A172 (cell line): ENCODE measurements at places on chromosomes 2 and 18. TPM values are rescaled to one million over a fixed set of nuclear protein-coding genes. Genes with fewer than 3 reads are reported as not detected.

KRTCAP3 gene
- not detected in 2 replicates for total RNA-seq

TRIM43 gene
- not detected in 2 replicates for total RNA-seq

NEB gene
- total RNA-seq: not detected in 2 replicates

HOXD8 gene
- total RNA-seq: 11.6 and 20.4 TPM in 2 replicates

SKA1 gene
- total RNA-seq: 21.8 and 35.1 TPM in 2 replicates

MTERF4 gene
- 39.0 and 46.2 TPM in 2 replicates for total RNA-seq

DNA sequence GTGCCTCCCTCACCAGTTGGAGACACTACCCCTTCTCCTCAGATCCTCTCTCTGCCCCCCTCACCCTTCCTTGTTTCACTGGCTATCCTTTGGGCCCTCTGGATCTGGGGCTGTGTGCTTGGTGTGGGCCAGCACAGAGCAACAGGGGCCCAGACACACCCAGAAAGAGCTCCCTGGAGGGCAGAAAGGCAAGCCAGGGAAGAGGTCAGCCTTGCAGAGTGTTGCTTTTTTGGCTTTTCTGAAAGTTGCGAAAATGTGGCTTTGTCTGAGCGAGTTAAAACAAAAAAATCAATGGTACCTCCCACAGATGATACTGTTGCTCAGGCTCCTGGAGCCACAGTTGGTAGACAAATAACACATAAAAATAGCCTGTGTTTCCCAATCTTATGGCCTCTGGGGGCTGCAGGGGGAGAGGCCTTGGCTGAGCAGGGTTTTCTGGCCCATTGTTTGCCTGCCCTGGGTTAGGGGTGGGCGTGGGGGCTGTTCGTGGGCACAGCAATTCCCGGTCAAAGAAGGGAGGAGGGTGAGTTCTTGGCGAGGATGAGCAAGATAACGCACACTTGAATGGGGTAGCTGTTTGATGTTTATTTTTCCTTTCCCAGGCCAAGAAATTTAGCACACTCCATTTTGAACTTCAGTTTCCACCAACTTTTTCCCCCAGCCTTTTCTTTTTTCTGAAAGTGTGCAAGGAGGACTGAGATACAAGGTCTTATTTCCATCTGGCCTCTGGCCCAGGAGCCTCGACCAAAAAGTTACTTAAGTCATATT lies 167.0 kb upstream of the HAAO start:
- no peak for DNase-seq

DNA sequence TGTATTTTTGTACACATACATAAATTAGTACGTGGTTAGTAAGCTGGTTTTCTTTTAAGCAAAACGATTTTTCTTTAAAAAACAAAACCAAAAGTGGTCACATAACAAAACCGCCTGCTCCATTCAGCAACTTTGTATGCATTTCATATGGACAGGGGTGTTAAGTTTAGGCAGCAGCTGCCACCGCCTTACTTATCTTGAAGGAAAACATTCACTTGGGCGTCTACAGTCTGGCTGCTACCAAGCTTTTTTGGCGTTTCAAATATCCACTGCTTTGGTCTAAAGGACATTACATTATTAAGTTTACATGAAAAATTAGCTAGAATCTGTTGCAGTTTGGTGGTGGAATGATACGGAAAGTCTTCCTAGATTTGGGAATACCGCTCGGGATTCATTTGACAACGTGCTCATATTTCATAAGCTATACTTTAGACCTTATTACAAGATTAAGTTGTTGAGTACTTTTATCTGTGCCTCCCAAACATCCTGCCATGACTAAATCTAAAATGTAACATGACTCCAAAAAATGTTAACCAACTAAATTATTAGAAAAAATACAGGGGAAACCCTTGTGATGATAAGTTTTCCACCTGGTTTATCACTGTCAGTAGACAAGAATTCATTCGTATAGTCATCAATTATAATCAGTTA lies 214.8 kb downstream of the NEDD4L start:
- DNase-seq: no peak

GRCh38 chr2:238729261-238729935 lies 118.5 kb upstream of the TWIST2 start:
- DNase-seq: no peak

DNA sequence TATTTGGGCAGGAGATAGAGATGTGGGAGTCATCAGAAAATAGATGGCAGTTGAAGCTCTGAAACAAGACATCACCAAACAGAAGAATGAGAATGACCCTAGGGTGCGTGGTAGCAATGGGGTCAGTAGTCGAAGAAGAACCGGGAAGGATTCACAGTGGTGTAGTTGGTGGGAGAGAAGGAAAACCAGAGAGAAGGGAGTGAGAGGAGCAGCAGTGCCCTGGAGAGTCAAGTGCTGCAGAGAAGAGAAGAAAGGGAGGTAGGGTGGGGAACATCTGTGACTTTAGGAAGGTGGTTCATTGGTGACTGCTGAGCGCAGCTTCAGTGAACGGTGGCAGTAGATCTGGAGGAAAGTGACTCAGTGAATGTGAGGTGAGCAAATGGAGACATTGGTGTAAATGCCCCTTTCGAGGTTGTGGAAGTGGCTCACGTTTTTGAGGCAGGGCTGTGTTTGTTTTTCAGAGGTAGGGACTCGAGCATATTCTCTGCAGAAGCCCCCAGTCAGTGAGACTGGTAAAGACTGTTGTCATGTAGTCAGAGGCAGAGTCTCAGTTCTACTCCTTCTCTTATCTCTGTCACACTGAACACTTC lies 36.4 kb downstream of the CDC42EP3 start:
- DNase-seq: no peak

GRCh38 chr2:75311993-75312392 lies 112.7 kb upstream of the TACR1 start:
- DNase-seq: no peak

DNA sequence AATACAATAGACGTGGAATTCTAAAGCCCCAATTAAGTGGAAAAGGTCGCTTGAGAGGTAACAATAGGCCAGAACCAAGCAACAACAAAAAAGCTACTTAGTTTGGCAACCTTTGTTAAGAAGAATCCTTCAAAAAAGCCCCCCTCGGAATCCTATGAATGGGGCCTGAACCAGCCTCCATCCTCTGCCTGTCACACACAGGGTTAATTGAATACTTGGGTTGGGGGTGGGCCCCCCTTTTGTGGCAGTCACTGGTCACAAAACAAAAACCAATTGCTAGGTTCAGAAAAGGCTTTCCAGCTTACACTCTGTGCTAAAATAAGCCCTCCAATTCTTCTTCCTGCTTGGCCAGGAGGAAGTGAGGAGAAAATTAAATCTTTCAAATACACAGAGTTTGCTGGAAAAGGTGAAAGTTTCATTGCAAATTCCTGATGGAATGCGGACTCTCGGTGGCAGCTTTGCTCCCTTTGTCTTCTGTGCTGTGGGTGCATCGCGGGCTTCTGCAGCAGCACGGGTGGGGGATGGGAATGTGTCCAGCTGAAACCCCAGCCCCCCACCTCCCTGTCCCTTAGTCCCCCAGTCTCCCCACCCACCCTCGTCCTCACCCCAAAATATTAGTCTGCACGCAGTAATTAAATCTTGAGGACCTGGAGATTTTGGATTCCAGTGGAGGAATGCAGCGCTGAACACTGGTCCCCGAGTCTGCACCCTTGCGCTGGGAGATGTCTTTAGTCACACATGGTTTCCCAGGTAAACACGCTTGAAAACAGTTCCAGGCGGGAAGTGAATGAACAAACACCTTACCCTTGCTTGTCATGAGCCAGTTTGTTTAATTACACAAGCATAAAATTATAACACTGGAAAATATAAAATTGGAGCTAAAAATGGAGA lies 254.3 kb downstream of the SOX11 start:
- DNase-seq: no peak

DNA sequence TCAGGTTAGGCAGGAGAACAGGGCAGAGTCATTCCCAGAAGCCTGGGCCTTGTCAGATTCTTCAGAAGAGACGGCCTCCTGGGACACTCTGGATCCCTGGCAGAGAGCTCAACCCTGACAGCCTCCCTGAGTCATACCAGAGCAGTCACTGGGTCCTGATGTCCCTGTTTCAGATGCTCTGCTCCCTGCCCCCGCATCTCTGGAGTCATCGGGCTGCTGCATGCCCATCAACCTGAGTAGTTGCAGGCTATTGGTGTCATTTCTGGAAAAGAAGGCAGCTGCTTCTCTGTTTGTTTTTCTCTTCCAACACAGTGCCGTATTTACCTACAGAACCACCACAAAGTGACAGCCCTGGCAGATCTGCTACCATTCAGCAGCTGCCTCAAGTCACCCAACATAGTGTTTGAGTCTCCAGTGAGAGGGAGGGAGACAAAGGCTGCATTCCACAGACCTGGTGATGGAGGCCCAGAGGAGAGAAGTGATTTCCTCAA lies 145.1 kb downstream of the B3GNT2 start:
- DNase-seq: peak; percentile 43

DNA sequence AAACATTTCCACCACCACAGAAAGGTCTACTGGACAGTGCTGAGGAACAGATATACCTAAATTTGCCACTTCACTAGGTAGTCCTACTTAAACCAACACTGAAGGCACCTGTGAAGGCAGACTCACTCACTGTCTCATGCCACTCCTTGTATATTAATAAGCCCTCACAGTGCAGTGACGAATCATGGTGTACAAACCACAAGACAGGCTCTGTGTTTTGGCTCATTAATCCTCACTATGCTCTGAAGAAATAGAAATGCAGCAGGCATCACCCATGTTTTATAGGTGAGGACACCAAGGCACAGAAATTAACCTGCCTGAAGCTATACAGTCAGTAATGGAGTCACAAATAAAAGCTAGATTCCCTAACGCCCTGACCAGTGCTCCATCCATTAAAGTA lies 44.3 kb downstream of the BARD1 start:
- DNase-seq: no peak

DNA sequence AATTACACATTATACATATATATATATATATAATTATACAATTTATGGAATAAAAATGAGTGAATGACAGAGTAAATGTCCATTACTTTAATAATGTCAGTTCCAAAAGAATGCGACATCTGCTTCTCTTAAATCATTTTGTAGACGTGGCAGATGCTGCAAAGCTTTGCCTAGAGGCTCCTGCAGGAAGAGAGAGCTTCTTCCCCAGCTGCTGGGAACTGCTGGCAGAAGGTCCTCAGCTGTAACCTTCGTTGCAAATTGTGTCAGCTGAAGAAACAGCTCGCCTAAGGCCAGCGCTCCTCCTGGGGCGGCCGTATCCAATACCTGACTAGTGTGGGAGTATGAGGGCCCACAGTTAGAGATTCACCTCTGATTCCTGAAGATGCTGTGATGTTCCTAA lies 9.6 kb upstream of the THNSL2 start:
- no peak for DNase-seq

DNA sequence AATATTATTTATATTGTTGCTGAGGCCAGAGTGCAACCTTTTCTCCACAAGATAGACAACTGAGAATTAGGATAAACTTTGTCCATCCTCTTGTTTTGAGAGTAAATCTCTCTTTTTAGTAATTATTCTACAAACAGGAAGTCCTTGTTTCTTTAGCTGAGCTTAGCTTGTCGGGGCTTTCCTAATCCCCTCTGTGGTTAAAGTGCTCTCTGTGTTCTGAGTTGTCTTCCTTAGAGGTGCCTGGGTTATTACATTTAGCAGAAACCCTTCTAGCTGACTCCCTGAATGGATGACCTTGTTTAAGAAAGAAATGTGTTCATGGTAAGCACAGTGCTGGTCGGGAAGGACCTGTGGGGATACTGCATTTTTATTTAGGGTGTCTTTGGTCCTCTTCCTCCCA lies 12.7 kb downstream of the USP39 start:
- DNase-seq: no peak

DNA sequence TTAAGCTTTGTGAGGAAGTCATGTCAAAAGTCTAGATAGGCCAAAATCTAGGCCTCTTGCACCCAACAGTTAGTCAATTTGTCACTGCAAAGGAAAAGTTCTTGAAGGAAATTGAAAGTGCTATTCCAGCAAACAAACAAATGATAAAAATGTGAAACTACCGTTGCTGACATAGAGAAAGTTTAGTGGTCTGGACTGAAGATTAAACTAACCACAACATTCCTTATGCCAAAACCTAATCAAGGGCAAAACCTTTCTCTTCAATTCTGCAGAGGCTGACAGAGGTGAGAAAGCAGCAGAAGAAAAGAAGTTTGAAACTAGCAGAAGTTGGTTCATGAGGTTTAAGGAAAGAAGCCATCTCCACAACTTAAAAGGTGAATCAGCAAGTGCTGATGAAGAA lies 44.0 kb upstream of the LRRTM4 start:
- no peak for DNase-seq

DNA sequence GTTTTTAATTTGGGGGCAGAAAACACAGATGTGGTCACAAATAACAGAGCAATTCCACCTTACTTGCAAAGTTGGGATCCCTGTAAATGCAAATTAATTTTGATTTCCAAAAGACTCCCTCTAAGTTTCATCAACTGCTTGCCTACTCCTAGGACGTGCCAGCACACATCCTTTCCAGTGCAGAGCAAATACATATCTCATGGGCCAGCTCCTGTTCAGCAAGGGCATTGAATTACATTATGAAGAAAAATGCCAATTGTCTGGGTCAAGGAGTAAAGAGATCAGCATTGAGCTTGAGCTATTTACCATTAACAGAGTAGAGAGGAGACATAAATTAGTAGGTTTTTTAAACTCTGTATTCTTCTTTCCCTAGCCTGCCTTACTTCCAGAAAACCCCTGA lies 18.8 kb downstream of the PID1 start:
- DNase-seq: no peak

DNA sequence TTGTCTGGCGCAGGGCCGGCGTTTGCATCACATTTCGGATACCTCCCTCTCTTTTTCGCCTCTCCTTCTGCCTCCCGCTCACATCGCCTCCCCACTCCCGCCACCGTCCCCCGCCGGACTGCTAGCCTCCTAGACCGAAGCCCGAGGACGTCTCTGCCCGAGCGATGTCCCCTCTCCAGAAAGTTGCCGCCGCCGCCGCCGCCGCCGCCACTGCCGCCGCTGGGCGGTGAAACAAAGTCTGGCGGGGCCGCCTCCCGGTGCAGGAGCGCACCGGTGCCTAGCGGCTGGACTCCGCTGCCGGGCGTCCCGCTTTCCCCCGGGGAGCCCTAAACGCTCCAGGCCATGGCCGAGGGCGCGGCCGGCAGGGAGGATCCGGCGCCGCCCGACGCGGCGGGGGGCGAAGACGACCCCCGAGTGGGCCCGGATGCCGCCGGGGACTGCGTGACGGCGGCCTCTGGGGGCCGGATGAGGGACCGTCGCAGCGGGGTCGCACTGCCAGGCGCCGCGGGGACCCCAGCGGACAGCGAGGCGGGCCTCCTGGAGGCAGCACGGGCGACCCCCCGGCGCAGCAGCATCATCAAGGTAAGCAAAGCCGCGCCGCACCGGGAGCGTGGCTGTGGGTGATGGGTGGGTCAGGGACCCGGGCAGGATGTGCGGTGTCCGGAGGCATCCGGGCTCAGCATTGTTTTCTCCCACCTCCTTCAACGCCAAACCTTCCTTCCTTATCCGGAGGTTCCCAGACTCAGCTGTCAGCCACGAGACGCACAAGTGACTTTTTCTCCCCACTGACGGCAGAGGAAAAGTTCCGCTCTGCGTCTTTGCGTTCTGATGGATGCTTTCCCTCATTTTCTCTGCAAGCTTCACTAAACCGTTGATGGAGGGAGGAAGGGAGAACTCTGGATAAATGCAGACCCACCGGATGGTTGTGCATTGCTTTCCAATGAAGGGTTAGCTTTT lies 643 bp downstream of the PLCL1 start:
- no peak for DNase-seq

DNA sequence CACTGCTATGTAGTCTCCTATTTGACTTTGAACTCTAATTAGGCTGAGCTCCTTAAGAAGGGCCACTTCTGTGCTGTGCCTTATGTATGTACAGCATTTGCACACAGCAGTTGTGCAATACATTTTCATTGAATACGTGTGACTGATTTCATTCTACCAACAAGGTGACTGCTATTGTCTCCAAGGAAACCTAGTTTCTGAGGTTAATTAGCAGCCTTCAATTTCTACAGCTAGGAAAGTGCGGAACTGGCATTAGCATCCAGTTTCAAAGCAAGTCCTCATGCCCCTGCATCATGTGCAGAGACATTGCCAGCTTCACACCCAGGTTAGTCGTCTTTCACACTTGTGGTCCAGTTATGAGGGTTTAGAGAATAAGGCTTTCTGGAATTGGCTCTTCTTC lies 58.6 kb downstream of the NCK2 start:
- DNase-seq: no peak
